ENCODE measurements at places on chromosomes 4 and X.

GRCh38 chr4:2689825-2690700, 66.1 kb downstream of the TNIP2 start:
- DNase-seq: no peak

DNA sequence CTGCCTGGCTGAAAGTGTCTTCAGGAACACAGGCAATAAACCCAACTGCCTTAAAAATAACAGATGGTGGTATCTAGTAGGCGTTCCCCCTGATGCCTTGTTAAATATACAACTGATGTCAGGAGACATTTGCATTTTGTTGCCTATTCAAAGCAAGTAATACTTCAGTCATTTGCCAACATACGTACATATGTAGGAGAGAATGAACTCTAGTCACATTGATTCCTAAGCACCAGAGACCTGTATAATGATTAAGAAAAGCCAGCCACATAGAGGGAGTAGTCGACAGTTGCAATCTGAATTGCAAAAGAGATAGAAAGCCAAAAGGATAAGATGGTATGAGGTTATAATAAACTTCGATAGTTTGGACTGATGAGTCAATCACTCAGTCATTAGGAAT, 191.0 kb upstream of the EMCN start:
- no peak for DNase-seq

- no peak for DNase-seq
Measured at GRCh38 chrX:70174754-70175153, 2.5 kb upstream of the DGAT2L6 start.

- DNase-seq: no peak
Measured at GRCh38 chrX:9205599-9206223, 171.8 kb upstream of the FAM9B start.

DNA sequence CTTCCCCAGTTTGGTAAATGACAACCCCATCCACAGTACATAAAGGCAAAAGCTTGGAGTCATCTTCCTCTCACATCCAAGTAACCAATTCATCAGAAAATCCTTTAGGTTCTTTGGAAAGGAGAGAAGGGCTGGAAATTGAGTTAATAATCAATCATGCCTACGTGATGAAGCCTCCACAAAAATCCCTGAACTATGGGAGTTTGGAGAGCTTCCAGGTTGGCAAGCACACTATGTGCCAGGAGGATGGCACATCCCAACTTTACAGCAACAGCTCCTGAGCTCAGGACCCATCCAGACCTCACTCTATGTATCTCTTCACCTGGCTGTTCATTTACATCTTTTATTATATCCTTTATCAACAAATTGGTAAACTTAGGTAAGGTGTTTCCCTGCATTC, 98.9 kb downstream of the IQCM start:
- no peak for DNase-seq

GRCh38 chrX:24298191-24298590, 15.7 kb downstream of the SUPT20HL2 start:
- DNase-seq: peak; percentile 56

GRCh38 chr4:141815646-141816045, 179.3 kb downstream of the IL15 start:
- DNase-seq: no peak

DNA sequence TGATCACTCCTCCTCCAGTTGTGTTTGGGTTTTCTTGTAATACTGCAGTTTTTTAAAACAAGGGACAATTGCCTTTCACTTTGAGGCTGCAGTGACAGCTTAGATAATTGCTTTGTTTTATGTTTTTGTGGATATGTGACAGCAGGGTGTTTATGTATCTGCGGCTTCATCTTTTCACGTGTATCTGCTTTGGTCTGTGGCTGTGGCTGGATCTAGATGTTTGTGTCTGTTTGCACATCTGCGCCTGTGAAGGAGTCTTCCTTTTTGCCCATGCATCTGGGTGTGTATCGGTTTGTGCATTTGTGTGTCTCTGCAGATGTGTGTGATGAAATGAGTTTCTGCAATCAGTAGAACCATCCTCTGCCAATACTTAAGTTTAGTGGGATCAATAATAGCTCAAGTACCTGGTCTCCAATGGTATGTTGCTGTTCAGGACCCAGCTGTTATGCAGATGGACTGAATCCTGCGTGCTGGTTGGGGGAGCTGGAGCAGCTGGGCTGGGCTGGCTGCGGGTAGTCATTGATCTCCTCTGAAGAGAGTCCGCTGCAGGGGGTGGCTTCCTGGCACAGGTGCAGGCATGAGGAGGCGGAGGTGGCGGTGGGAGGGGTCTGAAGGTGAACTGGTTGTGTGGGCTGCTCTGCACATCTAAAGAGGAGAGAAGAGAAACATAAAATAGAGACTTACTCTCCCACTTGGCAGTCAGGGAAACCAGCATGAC, 390.3 kb downstream of the SH2D1A start:
- DNase-seq: no peak

DNA sequence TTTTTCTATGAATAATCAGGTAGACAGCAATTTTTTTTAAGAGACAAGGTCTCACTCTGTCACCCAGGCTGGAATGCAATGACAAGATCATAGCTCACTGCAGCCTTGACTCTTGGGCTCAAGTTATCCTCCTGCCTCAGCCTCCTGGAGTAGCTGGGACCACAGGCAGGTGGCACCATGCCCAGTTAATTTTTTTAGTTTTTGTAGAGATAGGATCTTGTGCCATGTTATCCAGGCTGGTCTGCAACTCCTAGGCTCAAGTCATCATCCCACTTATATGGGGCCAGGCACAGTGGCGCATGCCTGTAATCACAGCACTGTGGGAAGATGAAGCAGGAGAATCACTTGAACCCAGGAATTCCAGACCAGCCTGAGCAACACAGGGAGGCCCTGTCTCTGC, 26.8 kb downstream of the AFAP1 start:
- no peak for DNase-seq

DNA sequence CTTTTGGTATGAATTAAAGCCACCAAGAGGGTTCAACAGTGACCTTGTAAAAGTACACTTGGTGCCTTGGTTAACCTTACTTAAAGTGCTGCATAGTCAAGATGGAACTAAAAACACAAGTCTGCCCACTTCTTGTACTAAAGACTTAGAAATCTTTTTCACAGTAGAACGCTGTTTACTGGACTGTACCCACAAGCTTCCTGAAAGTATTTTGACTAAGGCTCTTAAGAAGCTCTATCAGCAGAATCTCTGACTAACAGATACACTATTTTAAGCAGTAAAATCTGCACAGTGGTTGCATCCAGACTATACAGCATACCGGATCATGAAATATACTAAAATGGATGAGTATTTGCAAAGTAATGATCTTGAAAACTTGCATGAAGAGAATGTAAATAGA, 7.2 kb downstream of the RAB28 start:
- DNase-seq: no peak

GRCh38 chr4:7402526-7402925, 32.2 kb downstream of the PSAPL1 start:
- DNase-seq: no peak

- no peak for DNase-seq
Measured at GRCh38 chrX:50747471-50747900, 66.5 kb downstream of the SHROOM4 start.

- no peak for DNase-seq
Measured at GRCh38 chrX:70022616-70023015, 27.1 kb downstream of the AWAT2 start.

DNA sequence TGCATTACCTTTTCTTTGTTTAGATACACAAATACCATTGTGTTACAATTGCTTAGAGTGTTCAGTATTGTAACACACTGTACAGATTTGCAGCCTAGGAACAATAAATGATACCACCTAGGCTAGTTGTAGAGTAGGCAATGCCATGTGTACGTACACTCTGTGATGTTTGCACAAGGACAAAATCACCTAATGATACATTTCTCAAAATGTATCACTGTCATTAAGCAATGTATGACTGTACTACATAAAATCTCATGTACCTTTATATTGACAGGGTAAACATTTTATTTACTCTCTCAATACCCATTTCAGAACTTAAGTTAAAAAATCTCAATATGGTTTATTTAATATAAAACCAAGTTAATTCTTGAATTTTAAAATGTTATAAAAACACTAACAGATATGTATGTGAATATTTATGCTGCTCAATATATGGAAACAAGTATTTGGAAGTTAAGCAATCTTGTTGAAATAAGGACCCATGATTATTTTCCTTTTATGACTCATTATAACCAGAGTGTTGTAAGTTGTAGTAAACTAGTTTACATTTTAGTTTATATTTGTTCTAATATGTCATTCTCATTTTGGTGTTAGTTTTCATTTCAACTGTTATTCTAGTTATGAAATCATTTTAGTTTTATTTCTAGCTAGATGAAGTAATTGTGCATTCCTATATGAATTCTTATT, 409.2 kb downstream of the TLL1 start:
- no peak for DNase-seq

DNA sequence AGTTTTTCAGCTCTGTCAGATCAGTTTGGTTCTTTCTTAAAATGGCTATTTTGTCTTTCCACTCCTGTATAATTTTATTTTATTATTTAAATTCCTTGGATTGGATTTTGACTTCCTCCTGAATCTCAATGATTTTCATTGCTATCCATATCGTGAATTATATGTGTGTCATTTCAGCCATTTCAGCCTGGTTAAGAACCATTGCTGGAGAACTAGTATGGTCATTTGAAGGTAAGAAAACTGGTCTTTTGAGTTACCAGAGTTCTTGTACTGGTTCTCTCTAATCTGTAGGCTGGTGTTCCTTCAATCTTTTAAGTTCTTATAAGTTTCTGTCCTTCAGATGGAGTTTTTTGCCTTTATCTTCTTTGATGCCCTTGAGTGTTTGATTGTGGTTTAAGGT, 815.5 kb downstream of the KLHL13 start:
- DNase-seq: no peak

DNA sequence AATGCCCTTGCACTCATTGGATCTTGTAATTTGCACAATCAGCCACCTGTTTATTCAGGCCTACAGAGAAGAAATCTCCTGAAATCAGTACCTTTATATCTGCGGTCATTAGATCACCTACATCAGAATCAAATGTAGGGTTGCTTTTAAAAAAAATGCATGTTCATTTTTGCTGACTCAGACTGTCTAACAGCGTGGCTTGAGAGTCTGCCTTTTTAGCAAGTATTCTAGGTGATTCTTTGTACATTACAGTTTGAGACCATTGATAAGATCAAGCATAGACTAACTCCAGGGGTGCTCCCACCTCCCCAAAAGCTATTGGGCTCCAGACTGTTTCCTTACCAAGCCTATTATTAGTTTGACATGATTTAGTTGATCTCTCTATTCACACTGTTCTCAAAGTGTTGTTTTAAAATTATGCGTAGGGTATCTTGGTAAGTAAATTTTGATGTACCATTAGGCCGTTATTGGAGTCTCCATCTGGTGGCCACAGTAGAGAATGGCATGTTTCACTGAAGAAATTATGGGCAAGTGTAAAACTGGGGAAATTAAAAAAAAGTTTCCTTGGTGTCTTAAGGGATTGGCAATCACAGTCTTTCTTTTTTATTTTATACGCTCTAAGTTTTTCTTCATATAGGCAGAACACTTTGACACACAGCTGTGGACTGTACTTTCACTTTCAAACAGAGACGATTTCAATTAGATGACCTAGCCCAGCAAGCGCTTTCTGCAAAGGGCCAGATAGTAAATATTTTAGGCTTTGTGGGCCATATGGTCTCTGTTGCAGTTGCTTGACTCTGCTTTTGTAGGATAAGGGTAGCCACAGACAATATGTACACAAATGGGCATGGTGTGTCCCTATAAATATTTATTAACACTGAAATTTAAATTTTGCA, 33.7 kb upstream of the MSL3 start:
- peak; percentile 15 for DNase-seq

DNA sequence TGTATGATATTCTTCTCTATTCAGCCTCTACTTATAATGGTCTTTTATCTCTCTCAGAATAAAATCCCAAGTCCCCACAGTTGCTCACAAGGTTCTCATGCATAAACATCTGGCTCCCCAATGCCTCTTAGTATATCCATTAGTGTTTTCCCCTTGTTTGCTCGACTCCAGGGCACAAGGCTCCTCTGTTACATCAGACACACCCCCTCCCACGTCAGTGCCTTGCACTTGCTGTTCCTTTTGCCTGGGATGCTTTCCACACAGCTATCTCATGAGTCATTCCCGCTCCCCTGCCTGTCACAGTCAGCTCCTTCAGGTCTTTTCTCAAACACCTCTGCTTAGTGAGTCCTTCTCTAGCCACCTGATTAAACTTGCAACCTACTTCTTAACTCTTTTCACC, 260.2 kb downstream of the IL1RAPL1 start:
- no peak for DNase-seq

DNA sequence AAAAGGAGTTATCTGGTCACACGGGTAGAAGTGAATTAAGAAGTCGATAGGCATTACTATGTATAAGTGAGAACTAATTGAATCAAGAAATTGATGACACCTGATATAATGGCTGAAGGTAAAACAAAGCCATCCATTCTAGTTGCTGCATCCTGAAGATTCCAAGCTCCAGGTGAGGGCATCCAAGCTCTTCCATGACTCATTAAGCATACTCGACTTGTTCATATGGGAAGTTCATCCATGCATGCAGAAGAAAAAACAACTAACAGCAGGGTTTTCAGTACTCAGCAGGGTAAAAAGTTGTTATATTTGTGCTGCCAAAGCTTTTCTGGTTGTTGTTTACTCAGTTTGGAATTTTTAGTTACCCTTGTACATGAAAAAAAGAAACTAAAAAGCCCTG, 508.0 kb upstream of the CXorf51A start:
- DNase-seq: no peak

- no peak for DNase-seq
Measured at GRCh38 chr4:141169391-141169790, 36.1 kb upstream of the RNF150 start.

- DNase-seq: no peak
Measured at GRCh38 chrX:82666355-82666754, 841.7 kb upstream of the POU3F4 start.

DNA sequence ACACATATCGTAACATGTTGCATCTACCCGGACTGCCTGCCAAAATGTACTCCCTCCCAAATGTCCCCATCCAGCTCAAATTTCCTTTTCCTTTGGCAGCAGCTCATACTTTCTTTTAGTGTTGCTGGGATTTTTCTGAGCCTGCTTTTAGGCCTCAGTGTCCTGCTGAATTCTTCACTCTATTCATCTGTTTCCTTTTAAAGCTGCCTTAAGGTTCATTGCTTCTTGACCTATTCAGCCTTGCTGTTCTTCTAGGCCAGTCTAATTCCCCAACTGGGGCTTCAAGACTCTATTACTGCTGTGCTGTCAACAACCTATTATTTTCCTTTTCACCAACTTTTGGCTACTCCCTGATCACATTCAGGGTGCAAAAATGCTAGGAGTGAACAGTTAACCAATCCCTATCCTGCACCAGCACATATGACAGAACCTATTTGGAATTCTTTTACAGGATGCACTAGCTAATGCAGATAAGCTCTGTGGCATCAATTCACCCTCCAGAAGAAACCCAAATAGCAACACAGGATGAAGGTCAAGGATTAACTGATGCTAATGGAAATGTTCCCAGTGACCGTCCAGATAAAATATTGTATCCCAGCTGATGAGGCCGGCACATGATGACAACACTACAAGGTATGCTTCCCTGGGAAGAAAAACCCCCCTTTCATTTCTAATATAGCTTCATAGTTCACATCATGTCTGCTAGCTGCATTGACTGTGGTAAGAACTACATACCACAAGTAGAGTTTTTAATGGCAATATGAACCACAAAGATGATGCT, 114.7 kb upstream of the TTC29 start:
- DNase-seq: no peak

Data from HTR-8/SVneo (cell line).